CD4-positive, alpha-beta T cell treated with Interleukin-4 for 1 hour (primary cell): ENCODE measurements at places on chromosomes 6 and 20.

- no peak for DNase-seq
Observed at GRCh38 chr6:130412556-130413290, 46.9 kb downstream of the TMEM200A start.

GRCh38 chr6:10964684-10965083 lies 77.8 kb downstream of the SYCP2L start:
- DNase-seq: no peak

DNA sequence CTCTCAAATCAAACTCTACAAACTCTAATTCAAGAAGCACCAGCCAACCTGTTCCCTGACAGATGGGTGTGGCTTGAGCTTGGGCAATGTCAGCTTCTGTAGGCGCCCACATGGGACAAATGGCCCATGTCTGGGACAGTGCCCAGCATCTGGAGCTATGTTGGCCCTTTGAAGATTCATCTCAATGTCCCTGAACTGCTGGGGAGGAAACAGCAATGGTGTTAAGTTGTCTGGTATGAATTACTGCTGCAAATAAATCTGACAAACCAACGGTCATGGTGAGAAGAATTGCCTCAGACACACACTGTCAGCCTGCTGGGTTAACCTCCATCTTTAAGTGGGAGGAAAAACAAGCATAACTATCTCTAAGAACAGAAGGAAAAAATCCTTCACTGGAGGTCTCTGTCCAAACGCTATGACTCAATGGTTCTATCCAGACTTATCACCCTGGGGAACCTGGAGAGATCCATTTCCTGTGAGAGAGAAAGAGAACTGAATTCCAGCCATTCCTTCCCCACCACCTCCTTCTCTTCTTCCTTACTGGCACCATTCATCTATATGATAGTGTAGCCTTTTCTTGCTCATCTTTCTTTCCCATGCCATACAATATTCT lies 274.9 kb downstream of the CDH26 start:
- DNase-seq: no peak

GRCh38 chr20:49843139-49843538 lies 30.5 kb downstream of the SLC9A8 start:
- DNase-seq: no peak

DNA sequence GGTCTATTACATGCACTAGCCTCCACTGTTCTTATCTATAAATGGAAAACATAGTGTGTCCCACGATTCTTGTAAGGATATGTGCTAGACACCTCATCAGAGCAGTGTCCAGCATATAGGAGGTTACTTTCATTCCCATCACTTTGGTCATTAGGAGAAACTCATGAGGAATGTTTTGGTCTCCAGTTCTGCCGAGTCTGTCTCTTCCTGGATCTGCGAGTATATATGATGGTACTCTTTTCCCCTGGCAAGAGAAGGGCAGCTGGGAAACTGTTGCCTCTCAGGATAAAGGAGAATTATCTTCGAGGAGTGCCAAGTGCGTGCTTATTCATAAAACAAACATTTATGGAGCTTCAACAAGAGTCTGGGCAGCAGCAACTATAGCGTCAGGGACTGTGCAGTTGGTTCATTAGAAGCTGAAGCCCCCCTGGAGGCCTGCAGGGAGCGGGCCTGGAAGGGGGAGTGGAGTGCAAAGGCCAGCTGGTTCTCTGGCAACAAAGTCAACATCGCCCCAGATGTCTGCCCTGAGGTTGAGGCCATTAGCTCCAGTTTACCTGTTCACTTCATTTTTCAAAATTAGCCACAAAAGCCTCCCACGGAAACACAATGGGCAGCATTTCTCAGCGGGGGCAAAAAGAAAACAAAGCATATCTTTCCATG lies 811.9 kb downstream of the MAFB start:
- no peak for DNase-seq

DNA sequence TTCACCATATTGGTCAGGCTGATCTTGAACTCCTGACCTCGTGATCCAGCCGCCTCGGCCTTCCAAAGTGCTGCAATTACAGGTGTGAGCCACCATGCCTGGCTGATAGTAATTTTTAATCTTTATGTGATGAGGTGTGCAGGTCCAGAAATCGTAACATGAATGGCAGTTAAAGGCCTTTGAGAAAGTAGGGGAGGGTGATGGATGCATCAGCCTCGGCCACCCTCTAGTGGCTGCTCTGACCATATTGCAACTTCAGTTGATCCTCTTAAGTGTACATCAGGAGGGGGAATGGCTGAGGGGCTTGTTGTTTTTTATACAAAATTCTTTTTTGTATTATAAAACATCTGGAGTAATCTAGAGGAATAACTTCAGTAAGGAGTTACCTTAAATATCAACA lies 193.0 kb downstream of the ZFAND3 start:
- DNase-seq: no peak

- DNase-seq: no peak
Observed at GRCh38 chr6:132471787-132472186, 41.1 kb downstream of the STX7 start.

DNA sequence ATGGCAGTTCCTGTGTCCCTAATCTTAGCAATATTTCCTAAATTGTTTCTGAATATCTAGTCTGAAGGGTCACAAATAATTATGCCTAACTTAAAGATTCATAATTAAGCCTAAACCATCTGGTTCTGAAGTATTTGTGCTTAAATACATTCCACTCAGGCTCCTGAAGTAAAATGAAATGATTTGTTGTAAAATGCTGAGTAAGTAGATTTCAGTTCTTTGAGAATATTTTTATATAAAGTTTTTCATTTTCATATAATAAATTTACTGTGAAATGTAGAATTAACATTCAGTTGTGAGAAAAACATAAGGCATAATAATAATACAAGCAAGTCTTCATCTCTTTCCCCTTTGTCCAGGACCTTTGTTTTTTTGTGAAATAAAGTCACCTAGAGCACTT lies 330.6 kb upstream of the IMPG1 start:
- DNase-seq: no peak

GRCh38 chr6:29632789-29633533 lies at the start of gene GABBR1:
Gene GABBR1 (minus strand): TSS chr6:29633183. CDS start chr6:29632385, 798 bp downstream.
- DNase-seq: peak; percentile 73

- DNase-seq: no peak
Observed at GRCh38 chr20:37687478-37687805, 6.4 kb upstream of the CTNNBL1 start.

GRCh38 chr6:67433124-67433523 lies 1202.0 kb upstream of the ADGRB3 start:
- DNase-seq: no peak

DNA sequence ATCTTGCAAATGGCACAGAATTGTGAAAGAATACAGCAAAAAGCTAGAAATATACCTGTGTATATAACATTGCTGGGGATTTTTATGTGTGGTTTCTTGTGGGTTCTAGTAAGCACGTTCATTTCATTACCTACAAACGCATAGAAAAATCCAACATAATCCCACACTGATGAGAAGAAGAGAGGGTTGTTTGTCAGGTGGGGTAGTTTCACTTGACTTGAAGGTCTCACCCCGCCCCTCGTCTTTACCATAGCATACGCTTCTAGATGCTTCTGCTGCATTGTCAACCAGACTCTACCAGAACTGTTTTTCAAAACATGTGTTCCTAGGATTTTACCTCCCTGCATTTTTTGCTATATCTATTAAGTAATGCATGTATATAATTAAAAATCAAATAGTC lies 284.1 kb upstream of the TAB2 start:
- no peak for DNase-seq

DNA sequence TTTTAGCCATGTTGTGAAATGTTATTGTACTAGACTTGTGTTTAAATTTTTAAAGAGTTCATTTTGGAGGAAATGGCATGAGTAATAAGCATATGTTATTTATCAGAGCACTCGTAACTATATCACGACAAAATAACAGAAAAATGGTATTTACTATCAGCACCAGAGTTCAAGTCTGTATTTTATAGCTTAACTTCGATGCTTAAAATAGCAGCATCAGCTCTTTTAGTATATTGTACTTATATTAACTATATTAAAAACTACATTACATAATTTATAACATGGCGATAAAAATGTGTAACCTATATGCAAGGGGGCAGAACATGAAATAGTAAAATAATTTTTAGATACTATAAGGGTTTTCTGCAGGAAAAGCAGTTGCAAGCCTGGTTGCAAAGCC lies 52.9 kb downstream of the ABRACL start:
- DNase-seq: no peak

GRCh38 chr6:14743144-14743473 lies 502.8 kb upstream of the JARID2 start:
- no peak for DNase-seq

DNA sequence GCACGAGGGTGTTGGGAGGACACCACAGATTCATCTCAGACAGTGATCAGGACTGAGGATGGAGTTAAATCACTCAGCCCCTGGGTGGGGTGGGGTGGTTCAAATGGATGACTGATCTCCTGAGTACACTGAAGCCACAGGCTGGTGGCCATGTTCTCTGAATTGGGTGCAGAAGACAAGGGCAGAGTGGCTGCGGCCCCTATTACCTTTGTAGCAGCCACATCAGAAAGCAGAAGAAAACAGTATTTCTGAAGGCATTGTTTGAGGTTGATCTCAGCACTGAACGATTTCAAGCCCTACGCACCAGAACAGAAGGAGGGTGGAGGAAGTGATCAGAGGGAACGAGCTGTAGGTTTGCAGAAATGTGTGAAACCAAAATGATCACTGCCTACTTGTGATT lies 71.6 kb downstream of the SH3BGRL2 start:
- peak; percentile 18 for DNase-seq

GRCh38 chr6:9848094-9848493 lies 566.8 kb downstream of the TFAP2A start:
- no peak for DNase-seq

- no peak for DNase-seq
Observed at GRCh38 chr6:165621940-165622339, 41.1 kb downstream of the PDE10A start.

DNA sequence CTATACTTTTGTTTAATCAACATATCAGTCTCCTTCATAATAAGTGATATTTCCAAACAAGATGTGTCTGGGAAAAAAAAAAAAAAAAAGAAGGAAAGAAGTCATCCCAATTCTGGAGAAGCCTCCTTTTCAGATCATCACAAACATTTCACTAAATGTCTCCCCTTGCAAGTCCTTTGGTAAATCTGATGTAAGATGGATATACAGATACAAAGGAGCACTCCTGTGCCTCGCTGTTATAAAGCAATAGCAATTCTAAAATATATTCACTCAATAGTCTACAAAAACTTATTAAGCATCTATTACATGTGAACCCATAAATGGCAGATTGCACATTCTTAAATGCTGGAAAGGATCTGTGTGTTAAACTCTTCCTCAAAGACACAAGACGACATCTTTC lies 17.4 kb downstream of the STAU1 start:
- no peak for DNase-seq

GRCh38 chr20:62760471-62760855 lies 35.8 kb upstream of the MRGBP start:
- DNase-seq: no peak

GRCh38 chr6:71533939-71534379 lies 245.3 kb downstream of the OGFRL1 start:
- DNase-seq: no peak

- DNase-seq: no peak
Observed at GRCh38 chr6:22880686-22881433, 311.5 kb downstream of the HDGFL1 start.

DNA sequence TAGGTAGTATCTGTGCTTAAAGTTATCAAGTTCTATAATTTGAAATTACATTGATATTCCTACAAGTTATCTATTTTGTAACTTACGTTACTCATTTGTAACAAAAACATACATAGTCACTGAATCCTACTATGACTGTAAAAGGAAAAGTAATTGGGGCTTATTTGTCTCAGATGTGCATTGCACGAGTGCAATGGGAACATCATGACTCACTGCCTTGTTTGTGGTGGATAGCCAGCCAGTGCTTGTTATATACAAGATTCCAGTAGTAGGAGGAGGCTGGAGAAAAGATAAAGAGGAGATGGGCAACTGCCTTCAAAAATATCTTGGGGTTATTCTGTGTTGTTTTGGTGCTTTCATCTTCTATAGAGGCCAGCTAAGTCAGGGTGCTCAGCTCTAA lies 164.1 kb downstream of the RNF144B start:
- no peak for DNase-seq

DNA sequence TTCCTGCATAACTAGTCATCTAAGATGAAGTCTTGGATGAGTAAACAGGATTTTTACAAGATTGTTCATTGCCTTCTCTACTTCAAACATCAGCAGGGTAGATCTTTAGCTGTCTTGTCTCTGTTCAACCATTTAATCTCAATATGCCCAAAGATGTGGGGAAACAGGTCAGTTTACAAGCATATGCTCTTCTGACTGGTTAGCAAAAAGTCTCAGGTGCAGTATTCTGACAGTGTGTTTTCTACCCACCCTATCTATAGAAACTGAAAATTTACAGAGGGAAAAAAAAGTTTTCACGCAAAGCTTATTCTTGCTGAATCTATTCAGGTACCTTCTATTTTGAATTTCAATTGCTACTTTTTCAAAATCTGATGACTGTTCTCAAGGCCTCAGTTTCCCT lies 29.0 kb downstream of the MAP3K5 start:
- DNase-seq: no peak

DNA sequence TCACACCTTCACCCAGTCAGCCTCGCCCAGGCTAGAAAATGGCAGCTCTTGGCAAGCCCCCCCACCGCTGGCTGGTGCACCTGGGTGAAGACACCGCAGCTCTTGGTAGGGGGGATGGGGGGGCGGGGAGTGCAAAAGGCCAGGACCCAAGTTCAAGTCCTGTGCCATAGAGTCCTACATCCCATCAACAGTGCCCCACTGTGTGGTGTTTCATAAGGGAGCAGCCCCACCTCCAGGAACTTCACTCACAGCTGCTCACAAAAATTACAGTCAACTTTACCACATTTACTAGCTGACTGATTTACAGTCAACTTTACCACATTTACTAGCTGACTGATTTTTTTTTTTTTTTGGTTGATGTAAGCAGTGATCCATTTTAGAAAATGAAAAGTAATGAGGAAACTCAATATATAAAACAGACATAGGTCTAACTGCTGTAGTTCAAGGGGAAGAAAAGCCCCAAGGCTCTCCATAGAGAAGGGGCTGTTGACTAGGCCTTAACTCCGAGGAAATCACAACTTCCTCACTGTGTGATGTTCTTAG lies 208.9 kb upstream of the SNX9 start:
- DNase-seq: no peak
